ENCODE measurements at places on chromosomes 11 and 22.

DNA sequence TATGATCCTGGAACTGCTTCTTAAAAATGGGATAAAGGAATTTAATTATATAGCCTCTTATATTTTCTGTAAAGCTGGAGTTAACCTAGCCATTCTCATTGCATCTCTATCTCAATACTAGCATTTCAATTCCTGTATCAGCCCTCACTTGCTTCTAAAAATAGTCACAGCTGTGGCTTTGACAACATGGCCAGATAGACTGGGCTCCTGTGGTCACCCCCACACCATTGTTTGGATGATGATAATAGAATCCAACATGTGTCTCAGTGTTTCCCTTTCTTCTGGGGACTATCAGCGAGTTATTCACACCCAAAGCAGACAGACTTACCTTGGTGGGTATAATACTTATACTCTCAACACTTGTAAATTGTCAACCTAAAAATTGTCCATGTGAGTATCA lies 6.9 kb downstream of the VWA5A start:
- no peak for DNase-seq

- no peak for DNase-seq
Observed at GRCh38 chr11:126127898-126128297, 65.2 kb upstream of the CDON start.

DNA sequence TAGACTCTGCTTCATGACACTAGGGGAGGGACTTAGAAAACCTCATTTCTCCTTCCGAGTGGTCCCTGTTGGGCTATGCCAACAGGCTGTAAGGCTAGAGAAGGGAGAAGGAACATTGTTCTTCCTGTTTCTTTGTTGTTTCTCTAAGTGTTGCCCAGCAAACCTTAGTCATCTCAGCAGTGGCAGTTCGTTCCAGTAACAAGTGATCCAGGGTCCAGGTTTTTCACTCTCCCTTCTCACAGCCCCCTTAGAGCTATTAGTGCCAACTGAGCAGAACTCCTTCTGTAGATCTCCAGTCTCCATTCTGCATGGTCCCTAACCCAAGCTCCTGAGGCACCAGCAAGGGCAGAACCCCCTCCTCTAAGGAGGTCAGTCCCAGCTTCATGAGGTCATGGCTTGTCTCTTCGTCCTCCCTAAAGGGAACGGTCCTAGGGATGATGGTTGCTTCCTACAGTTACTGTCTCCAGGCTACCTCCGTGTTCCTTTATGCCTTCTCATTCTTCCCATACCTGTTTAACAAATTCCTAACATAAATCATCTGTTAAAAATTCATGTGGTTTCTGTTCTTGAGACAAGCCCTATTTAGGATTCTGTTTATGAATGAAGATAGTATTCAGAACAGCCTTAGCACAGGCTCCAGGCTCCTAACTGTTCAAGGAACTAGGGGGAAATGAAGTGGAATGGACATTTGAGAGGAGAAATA lies 168.6 kb upstream of the UBASH3B start:
- no peak for DNase-seq

DNA sequence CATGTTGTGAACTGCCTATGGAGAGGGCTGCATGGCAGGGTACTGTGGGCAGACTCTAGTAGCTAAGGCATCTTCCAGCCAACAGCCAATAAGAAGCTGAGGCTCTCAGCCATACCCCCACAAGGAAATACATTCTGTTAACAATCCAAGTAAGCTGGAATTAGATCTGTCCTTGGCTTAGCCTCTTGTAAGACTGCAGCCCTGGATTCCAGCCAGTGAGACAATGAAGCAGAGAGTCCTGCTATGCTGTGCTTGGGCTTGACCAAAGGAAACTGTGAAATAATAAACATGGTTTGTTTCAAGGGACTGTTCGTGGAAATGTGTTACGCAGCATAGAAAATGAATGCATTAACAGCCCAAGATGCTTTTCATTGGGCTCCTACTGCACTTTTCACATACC lies 1097.4 kb upstream of the CCDC90B start:
- DNase-seq: no peak

Measured in NCI-H460 (cell line).